ENCODE measurements at places on chromosomes 5 and 9.

DNA sequence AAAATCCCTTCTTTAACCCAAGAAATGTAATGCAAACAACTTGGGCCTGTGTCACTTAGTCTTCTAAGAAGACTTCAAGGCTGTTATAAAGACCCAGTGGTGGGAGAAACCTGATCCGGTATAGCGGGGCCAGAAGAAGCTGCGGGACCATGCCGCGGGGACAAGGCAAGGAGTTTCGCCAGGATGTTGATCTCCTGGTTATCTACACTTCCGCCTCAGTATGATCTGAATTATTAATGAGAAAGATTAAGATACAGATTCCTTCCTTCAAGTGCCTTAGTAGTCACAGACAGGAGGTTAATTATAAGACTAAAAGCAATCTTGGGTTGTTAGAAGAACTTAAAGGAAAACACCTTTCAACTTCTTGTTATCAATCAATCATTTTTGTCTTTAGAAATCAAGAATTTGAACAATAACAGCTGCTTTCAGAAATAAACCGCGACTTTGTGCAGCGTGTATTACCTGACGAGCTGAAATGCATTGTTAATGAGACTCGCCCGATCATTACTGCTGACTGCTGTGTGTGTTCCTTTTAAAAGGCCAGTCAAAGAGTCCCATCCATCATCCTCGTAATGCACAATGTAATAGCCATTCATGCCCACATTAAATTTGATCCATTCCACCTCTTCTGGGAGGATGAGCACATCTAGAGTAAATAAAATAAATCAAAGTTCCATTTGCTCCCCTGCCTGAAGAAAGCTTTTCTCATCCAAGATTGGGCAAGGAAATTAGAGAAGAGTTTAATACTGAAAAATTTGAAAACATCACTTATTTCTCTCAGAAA lies 22.2 kb downstream of the ERAP1 start:
- H3K4me1 ChIP-seq: no peaks in the 10 kb centered on the region
- no peak overlapping the region for H3K4me3 ChIP-seq
- H3K27me3 ChIP-seq: no peaks in the 10 kb centered on the region
- no peak for DNase-seq
- H3K27ac ChIP-seq: no peak overlapping the region

DNA sequence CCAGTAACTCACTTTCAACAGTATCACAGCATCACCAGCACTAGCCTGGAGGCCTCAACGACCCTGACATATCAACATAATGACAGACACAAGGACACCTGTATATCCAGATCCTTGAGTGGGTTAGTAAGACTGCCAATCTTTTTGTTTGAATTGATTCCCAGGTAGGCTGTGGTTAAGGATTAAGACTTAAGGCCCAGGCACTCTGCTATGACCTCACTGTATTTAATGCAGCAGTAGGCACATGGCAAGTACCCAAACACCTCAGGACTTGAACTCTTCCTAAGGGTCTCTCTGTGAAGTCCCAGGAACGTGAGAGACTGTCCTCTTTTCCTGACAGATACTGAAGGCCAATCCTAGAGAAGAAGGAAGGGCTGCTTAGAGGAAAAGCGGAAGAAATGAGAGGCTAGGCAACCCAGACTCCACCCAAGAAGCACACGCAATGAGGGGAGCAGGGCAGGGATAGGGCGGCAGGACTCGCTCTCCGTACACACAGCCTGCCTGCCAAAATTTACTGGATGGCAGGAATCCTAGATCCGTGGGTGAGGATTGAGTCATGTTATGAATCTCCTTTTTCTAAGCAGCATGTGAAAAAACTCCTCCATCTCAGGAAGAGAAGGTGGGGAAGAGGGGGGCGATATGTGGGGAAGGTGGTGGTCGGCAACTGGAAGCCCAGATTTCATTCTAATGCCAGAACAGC lies 93.4 kb downstream of the SIL1 start:
- no peak overlapping the region for H3K27ac ChIP-seq
- no peaks in the 10 kb centered on the region for H3K4me1 ChIP-seq
- H3K36me3 ChIP-seq: no peaks in the 10 kb centered on the region
- no peak for DNase-seq

GRCh38 chr5:153775923-153776322 lies 262.8 kb downstream of the FAM114A2 start:
- no peaks in the 10 kb centered on the region for H3K36me3 ChIP-seq
- no peak for DNase-seq
- no peak overlapping the region for H3K27ac ChIP-seq
- no peaks in the 10 kb centered on the region for H3K4me1 ChIP-seq

DNA sequence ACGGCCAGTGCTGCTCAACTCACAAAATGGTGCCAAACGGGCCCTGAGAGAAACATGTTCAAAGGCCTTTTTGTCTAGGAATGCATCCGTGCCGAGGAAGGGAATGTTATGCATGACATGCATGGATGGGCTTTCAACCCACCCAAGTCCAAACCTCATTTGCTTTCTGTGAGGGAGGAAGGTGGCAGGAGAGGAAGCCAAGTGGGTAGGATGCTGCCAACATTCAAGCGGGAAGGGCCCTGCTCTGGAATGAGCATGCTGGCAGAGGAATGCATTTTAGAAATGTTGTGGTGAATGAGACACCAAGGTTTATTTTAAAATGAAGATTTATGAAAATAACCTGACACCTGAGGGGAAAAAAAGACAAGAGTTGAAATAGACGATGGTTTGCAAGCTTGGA lies 479.1 kb downstream of the CCDC171 start:
- no peak for DNase-seq
- no peaks in the 10 kb centered on the region for H3K36me3 ChIP-seq
- H3K4me1 ChIP-seq: no peaks in the 10 kb centered on the region
- no peaks in the 10 kb centered on the region for H3K27me3 ChIP-seq
- no peak overlapping the region for H3K27ac ChIP-seq

DNA sequence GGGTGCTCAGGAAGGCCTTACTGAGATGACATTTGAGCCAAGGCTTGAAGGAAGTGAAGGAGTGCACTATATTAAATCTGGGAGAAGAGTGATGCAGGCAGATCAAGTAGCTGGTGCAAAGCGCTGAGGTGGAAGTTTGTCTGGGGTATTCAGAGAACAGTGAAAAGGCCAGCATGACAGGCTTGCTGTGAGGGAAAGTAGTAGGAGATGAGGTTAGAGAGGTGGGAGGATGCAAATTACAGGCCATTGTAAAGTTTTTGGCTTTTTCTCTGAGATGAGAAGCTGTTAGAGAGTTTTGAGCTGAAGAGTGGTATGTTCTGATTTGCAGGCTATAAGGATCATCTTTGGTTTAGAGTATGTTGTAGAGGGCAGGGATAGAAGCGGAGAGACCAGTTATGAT lies 80.8 kb upstream of the GRHPR start:
- H3K4me3 ChIP-seq: no peak overlapping the region
- H3K4me1 ChIP-seq: no peaks in the 10 kb centered on the region
- DNase-seq: no peak
- no peaks in the 10 kb centered on the region for H3K27me3 ChIP-seq
- H3K36me3 ChIP-seq: no peaks in the 10 kb centered on the region
- H3K27ac ChIP-seq: no peak overlapping the region

- DNase-seq: no peak
- H3K27me3 ChIP-seq: no peaks in the 10 kb centered on the region
- no peak within 1 kb of the TSS for H3K4me3 ChIP-seq
Observed at GRCh38 chr5:174045470-174046025, at the start of gene NSG2. Gene NSG2, plus strand, starts transcription at chr5:174045706. Its CDS starts 1,050 bp downstream, at chr5:174046756.

DNA sequence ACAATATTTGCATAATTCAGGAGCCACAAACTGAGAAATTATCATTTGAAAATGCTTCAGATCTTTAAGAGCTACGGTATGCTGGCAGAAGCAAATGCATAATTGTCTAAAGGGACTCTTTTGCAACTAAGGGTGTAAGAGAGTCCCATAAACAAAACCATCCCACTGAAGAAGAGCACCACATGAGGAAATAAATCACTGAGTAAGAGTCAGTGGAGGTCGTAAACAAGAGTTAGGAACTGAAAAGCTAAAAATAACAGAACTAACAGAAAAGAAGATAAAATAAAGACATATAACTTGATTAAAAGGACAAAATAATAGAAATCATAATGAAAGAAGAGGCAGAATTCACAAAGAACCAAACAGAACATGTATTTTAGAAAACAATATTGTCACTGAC lies 3.5 kb upstream of the SMC2 start:
- DNase-seq: no peak
- H3K36me3 ChIP-seq: no peaks in the 10 kb centered on the region
- H3K27ac ChIP-seq: no peak overlapping the region
- H3K4me1 ChIP-seq: peaks cover 29% of the 10 kb centered on the region

- no peak overlapping the region for H3K27ac ChIP-seq
- DNase-seq: no peak
- H3K4me1 ChIP-seq: no peaks in the 10 kb centered on the region
- H3K4me3 ChIP-seq: no peak overlapping the region
- no peaks in the 10 kb centered on the region for H3K27me3 ChIP-seq
- H3K36me3 ChIP-seq: no peaks in the 10 kb centered on the region
Observed at GRCh38 chr9:82543726-82544125, 519.2 kb downstream of the RASEF start.

GRCh38 chr5:157941616-157942015 lies 82.7 kb upstream of the CLINT1 start:
- no peak for DNase-seq
- no peaks in the 10 kb centered on the region for H3K4me1 ChIP-seq
- H3K36me3 ChIP-seq: no peaks in the 10 kb centered on the region

DNA sequence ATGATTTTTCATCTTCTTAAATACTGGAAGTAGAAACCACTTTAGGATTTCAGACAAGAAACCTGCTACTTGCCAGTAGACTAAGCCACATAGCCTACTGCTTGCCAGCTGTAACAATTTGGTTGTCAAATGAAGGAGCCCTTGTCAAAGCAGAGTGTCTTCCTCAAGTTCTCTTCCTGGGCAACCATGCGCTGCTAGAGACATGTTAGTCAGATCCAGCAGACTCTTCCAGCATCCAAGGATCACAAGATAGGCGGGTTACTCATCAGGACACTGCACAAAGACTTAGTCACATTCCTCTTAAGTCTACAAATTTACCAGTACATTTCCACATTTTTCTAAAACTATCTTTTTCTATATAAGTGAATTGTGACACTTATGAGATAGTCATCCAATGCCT lies 24.4 kb downstream of the SKIC3 start:
- no peak overlapping the region for H3K4me3 ChIP-seq
- H3K27me3 ChIP-seq: no peaks in the 10 kb centered on the region
- H3K36me3 ChIP-seq: peaks cover 15% of the 10 kb centered on the region
- no peak for DNase-seq
